ENCODE measurements at places on chromosomes 7 and 10.

GRCh38 chr10:10110844-10111490, 906.7 kb upstream of the CELF2 start:
- no peak for DNase-seq

DNA sequence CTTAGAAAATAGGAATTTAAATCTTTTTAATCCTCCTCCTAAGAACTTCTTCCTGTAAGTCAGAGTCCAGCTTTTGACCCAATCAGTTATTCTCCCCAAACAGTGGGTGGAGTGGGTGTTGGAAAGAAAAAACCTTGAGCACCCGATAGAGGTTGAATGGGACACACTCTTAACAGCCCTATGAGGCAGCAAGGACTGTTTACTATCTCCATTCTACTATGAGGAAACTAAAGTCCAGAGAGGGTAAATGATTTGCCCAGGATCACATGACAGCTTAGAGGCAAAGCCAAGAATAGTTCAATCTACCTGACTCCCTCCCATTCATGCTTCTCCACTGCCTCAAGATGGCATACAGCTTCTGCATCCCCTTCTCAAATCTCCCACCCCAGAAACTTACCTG, 57.6 kb upstream of the SLC35B4 start:
- no peak for DNase-seq

- DNase-seq: no peak
Measured at GRCh38 chr10:24938525-24938924, 13.9 kb downstream of the PRTFDC1 start.

GRCh38 chr10:112805701-112806100, 144.3 kb upstream of the TCF7L2 start:
- no peak for DNase-seq

DNA sequence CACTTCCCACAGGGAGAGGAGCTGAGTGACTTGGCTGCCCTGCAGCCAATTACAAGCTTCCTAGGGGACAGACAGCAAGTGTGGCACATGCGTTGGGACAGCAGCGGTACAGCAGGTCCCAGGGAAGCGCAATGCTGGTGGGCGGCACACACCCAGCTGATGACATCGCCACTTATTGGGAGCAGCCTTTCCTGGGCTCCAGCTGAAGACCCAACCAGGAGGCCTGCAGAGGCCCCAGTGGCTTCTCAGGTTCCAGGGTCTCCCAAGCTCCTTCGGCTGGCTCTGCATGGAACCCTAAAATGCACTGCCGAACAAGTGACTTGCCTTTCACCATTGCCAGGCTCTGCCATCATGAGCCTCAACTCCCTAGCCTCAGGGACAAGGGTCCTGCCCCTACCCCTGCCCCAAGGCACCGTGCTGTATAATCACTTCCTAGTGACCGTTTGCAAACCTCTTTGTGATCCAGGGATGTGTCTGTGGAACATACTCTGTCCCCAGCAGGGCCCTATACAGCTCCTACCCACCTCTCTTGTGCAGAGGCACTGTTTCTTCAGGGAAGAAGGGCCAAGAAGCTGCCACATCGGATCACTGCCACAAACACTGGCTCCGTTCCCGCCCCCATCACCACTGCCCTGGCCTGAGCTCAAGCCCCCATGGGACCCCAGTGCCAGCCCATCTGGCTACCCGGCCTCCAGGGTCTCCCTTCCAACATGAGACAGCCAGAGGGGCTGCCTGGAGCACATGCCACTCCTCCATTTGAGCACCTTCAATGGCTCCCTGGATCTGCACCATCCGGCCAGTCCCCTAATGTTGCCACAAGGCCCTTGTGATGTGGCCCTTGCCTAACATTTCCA, 19.3 kb upstream of the SLIT1 start:
- no peak for DNase-seq

- DNase-seq: no peak
Measured at GRCh38 chr7:26127411-26127810, 24.6 kb upstream of the NFE2L3 start.

DNA sequence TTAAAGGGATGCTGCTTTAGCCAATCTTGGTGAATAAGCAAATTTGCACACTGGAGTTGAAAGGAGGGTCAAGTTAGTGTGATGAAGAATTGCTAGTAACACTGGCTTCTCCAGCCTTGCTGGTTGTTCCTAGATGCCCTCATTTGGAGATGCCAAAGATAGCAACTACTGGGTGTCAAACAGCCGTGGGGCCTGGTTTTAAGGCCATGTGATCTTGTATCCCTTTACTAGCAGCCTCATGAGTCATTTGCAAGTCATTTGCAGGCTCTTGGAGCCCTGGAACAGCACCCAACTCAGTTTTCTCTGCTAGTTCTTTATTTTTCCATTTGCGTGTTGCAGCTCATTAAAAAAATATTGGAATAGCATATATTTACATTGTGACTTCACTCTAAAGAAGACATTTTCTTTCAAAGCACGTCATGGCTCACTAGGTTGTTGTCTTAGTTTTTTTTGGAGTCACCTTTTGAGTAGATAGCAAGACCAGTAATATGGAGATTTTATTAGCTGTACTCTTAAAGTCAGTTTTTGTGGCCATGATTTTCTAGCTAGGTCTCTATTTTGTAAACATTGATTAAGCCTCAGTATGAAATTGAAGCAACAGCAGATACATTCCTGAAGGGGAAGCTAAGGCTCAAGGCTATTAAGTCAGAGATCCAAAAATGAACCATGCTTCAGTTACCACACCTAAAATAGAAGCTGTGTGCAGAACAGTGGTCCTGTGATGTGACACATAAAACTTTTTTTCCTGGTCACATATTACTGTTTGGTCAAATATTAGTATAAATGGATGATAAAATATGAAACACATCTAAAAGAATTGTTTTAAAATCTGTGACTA, 1.3 kb downstream of the LSMEM1 start:
- no peak for DNase-seq

DNA sequence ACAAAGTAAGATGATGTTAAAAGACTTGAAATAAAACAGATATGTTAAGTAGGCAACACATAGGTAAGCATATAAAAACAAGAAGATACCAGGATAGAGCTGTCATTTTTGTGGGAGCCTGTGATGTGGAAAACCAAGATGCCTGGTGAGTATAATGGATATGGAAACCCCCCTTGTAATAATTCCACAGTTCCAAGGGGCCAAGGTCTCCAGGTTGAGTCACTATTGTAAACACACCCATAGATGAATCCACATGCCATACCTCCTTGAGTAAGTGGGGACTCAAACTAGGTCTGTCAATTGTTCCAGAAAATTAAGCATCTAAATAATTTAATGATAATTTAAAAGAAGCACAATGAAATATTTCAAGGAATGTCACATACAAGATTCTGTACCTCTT, 15.9 kb downstream of the CAV1 start:
- DNase-seq: no peak

DNA sequence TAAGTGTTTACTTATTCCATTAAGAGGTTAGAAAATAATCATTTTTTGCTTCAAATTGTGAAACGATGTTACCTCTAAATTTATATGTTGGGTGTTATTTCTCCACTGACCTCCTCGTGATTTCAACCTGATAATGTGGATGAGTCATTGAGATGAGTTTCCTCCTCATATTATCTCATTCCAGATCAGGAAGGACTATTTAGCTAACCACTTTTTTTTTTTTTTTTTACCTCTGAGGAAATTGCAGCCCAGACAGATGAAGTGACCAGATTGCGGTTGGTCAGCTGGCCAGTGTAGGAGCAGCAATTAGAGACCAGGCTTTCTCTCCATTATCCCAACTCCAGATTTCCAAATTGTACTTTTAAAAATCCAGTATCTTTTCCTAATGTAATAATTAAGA, 248.7 kb downstream of the FZD1 start:
- no peak for DNase-seq

GRCh38 chr10:12250181-12250580, 54.2 kb downstream of the CDC123 start:
- no peak for DNase-seq

GRCh38 chr10:128848810-128849209, 618.2 kb upstream of the MGMT start:
- no peak for DNase-seq

GRCh38 chr7:134701272-134701671, 54.6 kb downstream of the BPGM start:
- DNase-seq: no peak

DNA sequence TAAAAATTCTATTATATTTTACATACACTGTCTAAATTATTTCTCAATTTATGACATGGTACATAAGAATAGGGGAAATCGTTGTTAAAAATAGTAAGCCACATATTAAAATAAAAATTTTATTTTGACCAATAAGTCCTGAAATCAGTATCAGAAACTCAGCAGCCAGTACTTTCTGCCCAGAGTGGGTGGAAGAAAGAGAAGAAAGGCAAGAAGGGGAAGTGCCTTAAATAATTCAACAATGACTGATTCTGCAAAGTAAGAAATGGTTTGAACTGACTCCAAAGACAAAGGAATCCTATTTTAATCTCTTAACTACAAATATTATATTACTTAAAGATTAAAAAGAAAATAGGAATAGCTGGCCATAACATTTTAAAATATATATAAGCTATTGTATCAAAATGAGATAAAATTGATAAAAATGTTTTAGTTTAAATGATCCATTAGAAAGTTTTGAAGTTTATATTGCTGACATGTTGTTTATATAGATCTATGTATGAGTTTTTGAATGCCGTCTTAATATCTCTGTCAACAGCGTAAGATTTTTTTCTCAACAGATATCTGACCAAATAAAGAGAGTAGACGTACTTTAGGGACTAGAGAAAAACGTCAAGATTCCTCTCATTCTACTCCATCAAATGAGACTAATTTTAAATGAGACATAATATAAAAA, 30.2 kb upstream of the NRCAM start:
- DNase-seq: no peak

GRCh38 chr7:107725138-107725740, 18.7 kb upstream of the CBLL1 start:
- peak; percentile 26 for DNase-seq

DNA sequence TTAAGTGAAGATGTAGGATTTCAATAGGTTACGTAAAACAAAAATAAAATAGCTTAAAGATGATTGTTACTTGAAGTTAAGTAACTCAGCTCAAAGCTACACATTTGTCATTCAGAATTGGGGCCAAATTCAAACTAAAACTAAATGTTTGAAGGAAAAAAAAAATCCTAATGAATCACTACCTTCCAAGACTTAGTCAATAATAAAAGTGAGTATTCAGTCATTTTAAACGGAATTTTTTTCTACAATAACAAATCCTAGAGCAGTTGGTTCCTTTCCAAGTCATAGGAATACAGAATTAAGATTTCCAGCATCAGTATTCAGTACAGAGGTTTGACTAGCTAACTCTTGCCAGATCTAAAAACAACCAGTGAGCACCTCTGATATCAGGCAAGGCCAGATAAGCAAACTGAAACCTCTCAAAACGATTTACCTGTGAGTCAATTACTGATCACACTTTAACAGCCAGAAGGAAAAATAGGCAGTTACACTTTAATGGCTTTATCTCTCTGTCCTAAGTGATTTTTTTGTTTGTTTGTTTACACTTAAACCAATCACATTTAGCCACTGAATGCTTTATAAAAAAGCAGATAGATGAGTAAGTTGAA, 669.8 kb upstream of the ANKRD30A start:
- DNase-seq: no peak

DNA sequence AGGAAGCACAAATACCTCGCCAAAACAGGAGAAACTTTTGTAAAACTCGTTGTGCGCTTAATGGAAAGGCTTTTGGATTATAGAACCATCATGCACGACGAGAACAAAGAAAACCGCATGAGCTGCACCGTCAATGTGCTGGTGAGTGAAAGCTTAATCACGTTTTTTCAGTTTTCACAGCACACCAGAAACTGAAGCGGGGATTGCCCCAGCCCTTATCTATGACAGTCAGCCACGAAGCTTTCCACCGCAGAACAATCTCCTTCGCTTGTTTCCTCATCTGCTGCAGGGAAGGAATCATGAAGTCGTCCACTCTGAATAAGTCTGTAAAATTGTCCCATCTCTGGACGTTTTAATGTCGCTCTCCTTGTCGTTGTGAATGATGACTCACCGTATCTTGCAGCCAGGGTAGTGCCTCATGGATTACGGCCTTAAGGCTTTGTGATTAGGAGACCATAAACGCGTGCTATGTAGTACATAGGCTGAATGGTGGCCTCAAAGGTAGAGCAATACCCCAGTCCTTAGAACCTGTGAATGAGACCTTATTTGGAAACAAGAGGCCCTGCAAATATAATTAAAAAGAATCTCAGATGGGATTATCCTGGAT, 174.9 kb upstream of the NPS start:
- no peak for DNase-seq

- DNase-seq: no peak
Measured at GRCh38 chr10:27188897-27189296, 33.7 kb downstream of the MASTL start.

GRCh38 chr7:141610671-141611070, 59.5 kb downstream of the AGK start:
- no peak for DNase-seq

GRCh38 chr7:71851776-71852498, 560.2 kb downstream of the CALN1 start:
- no peak for DNase-seq

DNA sequence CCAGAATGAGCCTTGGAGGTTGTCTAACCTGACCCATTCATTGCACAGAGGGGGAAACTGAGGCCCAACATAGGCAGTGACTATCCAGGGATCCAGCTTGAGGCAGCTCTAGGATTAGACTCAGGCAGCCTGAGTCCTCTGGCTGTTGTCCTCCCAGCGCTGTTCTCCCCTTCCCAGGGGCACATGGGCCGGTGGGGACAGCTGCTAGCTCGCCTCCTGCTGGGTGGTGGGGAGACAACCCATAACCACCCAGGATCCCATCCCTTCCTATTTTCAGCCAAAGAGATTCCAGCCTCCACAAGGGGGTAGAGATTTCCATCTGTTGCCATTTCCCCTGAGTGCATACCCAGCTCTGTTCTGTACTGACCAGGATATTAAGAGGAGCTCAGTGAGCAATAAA, 145.1 kb upstream of the GPR26 start:
- DNase-seq: no peak

DNA sequence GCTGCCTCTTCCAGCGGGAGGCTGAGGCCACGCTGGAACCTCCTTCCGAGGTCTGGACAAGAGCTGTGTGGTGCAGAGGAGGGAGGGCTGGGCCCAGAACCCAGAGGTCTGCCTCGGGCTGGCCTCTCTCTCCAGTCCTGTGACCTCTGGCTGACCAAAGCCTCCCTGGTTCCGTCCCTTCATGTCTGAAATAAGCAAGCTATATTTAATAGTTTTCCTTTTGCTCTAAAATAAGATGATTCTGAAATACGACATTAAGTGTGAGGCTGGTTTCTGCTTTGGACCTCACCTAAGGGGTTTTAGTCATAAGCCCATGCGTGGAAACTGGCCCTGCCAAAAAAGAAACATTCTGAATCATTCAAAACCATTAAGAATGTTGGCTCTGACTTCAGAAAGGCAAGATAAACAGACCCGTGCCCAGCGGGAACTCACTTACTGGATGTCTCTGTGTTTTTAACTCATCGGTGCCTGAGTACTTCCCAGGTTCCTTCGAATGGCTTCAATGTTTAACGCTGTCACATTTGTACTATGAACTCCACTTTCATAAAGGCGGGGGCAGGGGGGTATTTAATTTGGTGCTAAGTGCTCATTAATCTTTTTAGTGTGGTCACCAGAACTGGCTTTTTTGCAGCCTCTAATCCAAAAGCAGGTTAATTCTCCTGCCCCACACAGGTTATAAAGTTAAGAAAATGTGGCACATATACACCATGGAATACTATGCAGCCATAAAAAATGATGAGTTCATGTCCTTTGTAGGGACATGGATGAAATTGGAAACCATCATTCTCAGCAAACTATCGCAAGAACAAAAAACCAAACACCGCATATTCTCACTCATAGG, 157.5 kb upstream of the KLF14 start:
- no peak for DNase-seq
